ENCODE measurements at places on chromosomes 2 and 18.

DNA sequence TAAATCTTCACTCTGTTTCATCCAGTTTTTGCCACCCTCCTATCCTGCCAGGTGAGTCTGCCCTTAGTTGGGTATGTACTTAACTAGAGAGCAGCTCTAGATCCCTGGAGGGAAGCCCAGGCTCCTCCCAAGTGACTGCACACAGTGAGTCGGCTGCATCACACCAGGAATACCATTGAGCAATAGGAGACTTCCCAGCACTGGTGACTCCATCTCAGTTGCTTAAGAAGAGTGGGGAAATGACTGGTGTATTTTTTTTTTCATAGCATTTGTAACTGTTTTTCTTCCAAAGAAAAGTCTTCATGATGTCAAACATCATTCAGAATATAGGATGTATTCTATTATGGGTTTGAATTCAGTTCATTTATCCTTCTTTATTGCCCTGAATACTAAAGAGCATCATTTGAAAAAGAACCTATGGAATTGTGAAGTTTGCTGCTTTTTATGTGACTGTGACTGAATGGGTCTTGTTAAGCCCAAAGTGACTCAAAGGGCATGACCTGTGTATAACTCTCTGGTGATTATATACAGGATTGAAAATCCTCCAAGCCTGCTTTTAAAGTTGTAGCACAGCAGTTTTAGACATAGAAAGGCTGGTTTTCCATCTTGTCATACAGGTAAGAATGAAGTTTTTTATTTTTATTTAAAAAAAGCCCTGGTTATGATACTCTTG lies 84.3 kb downstream of the MAP3K20 start:
- peak; percentile 55 for DNase-seq

DNA sequence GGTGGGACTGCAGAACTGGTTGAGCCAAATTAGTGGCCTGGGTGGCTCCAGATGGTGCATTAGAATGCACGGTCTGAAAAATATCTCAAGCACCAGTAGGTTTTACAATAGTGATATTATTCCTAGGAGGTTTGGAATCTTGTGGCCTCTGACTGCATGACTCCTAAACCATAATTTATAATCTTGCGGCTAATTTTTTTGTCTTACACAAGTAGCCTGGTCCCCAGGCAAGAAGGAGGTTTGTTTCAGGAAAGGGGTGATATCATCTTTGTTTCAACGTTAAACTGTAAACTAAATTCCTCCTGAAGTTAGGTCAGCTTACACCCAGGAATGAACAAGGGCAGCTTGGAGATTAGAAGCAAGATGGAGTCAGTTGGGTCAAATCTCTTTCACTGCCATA lies 98.9 kb upstream of the ARL4C start:
- no peak for DNase-seq

DNA sequence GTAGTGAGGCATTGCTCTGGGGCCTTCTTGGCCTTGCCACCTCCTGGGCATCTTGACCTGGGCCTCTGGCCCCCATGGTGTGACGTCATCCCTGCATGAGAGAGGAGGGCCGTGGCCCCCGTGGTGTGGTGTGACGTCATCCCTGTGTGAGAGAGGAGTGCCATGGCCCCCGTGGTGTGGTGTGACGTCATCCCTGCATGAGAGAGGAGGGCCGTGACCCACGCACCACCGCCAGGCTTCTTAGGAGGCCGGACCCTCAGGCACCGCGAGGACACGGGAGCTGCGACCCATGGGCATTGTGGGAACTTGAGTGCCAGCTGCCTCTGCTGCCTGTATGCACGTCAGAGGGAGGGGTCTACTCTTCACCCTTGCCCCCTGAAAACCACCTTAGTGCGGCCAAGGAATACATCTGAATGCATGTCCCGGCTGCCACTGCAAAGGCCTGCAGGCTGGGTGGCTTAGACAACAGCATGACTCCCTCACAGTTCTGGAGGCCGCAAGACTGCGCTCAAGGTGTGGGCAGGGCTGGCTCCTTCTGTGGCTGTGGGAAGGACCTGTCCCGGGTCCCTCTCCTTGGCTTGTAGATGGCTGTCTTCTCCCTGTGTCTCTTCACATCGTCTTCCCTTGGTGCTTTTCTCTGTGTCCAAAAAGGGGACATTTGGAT lies 20.8 kb upstream of the OTOS start:
- DNase-seq = no peak

- DNase-seq = no peak
These were observed 10.3 kb downstream of the FBLN7 start for GRCh38 chr2:112148477-112148876.

- no peak for DNase-seq
These were observed 6.5 kb upstream of the ARID5A start for GRCh38 chr2:96530144-96530430.

DNA sequence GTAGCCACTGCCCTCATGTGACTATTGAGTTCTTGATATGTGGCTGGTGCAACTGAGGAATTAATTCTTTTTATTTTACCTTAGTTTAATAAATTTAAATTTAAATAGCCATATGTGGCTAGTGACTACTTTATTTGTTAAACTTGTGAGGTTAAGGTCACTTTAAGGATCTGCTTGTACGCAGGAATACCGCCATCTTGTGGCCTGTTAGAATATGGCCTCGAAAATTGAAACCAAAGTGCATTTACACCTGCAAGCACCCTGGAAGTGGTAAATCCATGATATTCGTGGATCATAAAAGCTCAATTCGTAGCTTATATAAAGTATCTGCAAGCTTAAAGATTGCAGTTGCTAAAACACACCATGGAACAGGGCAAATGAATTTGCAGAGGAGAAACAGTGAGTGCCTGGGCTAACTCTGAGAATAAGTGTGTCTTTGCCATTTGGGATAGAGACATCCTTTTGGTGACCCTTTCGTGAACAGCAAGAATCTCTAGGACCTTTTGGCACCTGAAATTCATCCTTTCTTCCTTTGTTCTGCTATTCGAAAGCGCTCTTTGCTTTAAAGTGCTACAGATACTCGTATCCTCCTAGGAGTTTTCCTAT lies 59.9 kb upstream of the REG3A start:
- peak; percentile 13 for DNase-seq

DNA sequence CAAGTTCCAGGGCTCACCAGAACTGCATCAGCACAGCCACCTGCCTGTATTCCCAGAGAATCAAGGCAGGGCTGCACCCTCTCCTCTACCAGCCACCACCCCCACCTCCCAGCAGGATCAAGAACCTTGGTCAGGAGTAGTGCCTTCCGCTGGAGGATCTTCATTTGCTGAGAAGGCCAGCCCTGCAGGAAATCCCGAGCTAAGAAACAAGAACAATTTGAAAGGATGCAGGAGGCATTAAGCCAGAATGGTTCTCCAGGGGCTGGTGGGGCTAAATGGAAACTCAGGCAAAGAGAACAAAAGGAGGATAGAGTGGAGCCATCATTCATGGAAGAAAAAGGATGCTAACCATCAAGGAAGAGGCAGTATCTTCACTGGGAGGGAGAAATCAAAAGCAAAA lies 147.3 kb upstream of the SLC14A2 start:
- no peak for DNase-seq

DNA sequence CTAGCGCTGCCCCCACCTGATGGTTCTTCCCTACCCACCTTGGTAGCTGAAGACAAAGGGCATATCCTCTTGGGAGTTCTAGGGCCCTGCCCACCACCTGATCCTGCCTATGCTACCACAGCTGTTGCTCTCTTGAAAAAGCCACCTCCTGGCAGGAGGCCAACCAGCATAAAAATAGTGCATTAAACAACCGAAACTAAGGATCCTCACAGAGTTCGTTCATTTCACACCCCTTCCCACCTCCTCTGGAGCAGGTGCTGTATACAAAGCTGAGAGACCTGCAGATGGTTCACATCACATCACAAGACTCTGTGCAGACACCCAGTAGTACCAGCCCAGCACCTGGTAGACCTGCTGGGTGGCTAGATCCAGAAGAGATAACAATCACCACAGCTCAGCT lies 1348.0 kb upstream of the TMEFF2 start:
- DNase-seq = no peak

Measured in H54 (cell line).